ENCODE measurements at places on chromosomes 4 and X. TPM values are rescaled to one million over a fixed set of nuclear protein-coding genes. Genes with fewer than 3 reads are reported as not detected.

- no peak for DNase-seq
Observed at GRCh38 chr4:163448540-163449203, 24.9 kb downstream of the TKTL2 start.

Gene FNIP2
- 71.6 TPM for total RNA-seq

GRCh38 chr4:152536545-152537182 is 772 bp upstream of the FBXW7 start:
- DNase-seq: no peak

DNA sequence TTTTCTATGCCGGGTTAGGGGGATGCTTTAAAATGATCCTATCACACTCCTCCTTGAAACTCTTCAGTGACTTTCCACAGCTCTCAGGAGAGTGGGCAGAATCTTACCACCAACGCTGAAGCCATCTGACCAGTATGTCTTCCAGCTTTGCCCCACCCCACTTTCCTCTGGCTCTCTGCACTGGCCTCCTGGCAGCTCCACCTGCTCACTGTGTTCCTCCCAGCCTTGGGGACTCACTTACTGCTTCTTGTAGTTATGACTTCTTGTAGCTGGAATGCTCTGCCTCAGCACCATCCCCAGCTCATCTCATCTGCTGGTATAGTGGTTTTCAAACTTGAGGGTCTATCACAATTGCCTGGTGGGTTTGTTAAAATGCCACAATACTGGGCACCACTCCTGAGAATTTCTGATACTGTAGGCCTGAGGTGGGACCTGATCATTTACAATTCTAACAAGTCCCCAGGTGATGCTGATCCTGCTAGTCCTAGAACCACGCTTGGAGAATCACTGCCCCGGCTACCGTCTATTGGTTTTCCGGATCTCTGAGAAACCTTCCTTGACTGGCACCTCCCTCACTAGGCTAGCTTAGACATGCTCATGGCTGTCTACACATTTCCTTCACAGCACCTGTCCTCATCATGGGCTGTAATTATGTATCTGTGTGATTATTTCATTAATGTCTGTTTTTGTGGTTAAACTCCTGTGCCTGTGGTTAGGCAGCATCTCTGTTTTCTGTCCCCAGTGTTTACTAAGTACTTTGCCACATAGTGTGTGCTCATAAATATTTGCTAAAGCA is 152.2 kb downstream of the MGST2 start:
- DNase-seq: peak; percentile 87

Gene ZNF182
- total RNA-seq: 3.3 TPM

Gene NLGN4X
- 0.26 TPM for total RNA-seq

- DNase-seq: peak; percentile 80
Observed at GRCh38 chrX:40105835-40106675, 8.3 kb upstream of the BCOR start.

GRCh38 chr4:110268352-110268751 is 69.9 kb upstream of the ELOVL6 start:
- DNase-seq: no peak

Data from psoas muscle (tissue), 8 donors.